ENCODE measurements at places on chromosomes 5 and 9.

- DNase-seq = no peak
Observed at GRCh38 chr5:102874054-102874453, 118.9 kb downstream of the PAM start.

GRCh38 chr5:108312258-108312657, 69.6 kb downstream of the FBXL17 start:
- DNase-seq = no peak

- DNase-seq = no peak
Observed at GRCh38 chr5:147854331-147854730, 22.9 kb upstream of the SPINK1 start.

DNA sequence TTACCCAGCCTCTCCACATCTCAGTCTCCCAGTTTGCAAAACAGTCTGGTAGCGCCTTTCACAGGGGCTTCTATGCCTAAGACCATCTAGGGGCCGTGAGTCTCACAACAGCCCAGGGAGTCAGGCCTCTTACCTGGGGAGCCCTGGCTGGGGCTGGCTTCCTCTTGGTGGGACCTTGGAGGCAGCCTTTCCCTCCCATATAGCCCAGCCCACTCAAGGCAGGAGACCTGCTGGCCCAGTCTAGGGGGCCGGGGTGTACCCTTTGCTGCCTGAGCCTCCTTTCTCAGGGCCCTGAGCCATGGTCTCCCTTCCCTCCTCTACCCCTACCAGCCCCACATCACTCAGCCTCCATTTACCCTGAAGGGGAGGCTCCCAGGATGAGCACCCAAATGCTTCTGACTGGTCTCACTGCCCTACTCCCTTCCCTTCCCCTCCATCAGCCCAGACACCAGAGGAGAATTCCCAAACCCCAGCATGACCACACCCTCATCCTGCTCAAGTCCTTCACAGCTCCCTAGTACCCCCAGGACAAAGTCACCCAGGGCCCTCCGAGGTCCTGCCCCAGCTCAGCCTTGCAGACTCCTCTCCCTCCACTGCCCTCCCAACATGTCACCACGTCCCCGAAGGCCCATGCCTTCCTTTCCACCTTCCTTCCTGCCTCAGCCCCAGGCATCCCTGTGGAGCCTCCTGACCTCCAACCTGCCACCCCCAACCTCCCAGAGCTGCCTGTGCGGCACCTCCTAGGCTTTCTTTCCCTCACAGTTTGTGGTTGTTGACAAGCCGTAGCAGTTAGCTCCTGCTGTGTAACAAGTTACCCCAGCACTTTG, 55.3 kb downstream of the BARX1 start:
- DNase-seq = peak; percentile 65

DNA sequence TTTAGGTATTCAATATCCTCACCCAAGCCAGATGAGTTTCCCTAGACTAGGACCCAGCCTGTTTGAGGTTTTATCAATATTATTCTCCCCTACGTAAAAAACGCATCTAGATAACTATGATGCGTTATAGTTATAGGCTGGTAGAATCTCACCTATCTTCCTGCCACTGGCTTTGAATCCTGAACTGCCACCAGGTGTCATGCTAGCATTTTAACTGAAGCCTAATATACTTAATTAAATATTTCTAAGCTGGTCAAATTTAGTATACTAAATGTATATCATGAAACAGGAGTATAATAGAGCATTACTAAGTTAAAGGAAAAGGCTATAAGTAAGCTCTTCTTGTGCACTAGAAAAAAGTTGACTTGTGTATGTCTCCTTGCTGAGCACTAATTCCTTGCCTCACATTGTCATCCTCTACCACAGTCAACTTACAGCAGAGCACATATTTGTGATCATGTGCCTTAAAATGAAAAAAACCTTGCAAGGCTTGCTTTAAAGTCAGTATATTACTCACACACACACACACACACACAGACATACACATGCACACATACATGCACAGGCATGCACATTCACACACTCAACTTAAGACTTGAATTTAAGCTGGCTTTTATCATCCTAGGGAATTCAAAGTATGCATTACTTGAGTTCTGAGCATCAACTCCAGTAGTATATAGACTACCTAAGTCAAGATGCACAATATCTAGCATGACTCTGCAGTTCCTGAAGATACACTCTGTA, 303.4 kb downstream of the ADGRV1 start:
- no peak for DNase-seq

DNA sequence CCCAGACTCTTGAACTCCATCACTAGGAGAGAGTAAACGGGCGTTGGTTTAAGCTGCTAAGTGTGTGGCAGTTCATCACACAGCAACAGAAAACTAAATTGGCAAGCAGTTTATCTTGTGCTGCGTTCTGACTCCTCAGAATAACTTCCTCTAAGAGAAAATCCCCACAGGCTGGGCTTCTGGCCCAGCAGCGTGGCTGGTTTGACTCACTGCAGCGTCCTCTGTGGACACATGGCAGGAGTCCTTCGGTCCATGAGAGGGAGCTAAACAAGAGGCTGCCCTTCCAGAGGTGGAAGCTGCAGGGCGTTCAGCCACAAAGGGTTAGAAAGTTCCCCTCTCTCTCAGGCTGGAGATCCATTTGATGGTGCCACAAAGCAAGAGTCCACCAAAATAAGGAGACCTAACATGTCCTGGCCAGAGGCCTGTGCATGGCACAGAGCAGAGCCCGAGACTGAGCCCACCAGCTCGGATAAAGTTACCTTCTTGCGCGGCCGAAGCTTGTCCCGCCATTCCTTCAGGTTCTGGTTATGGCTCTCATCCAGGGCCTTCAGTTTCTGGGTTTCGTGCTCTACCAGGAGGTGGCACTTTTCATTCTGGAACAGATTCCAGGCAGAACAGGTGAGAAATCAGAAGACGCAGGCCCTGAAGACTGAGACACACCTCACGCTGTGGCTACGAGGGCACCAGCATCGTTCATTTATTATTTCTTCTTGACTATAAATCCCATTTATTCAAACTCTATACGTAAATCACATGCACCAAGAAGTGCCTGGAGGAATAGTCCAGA, 46.2 kb upstream of the FBXW11 start:
- no peak for DNase-seq

GRCh38 chr5:134656690-134657089, 8.1 kb downstream of the SEC24A start:
- DNase-seq = no peak

GRCh38 chr5:173837654-173838053, 50.5 kb upstream of the CPEB4 start:
- no peak for DNase-seq

DNA sequence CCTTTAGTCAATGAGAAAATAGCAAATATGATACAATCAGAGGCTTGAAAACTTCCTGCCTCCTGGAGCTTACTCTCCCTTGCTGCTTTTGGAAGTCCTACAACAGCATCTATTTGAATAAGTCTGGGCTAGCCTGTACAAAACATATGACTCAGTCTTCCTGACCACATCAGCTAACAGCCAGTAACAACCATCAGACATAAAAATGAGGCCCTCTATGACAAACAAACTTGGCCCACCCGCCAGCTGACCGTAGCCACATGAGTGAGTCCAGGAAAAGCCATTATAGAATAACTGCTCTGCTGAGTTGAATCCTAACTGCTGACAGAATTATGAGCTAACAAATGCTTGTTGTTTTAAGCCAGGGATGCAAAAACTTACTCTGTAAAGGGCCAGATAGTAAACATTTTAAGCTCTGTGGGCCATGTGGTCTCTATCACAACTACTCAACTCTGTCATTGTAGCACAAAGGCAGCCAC, 347.6 kb downstream of the PTPRD start:
- no peak for DNase-seq

- no peak for DNase-seq
Observed at GRCh38 chr9:101566904-101567724, 27.7 kb downstream of the PPP3R2 start.

- DNase-seq = no peak
Observed at GRCh38 chr5:34043099-34043876, at the start of gene C1QTNF3. Gene C1QTNF3 (minus strand): TSS chr5:34043213. CDS start chr5:34043125, 88 bp downstream.

DNA sequence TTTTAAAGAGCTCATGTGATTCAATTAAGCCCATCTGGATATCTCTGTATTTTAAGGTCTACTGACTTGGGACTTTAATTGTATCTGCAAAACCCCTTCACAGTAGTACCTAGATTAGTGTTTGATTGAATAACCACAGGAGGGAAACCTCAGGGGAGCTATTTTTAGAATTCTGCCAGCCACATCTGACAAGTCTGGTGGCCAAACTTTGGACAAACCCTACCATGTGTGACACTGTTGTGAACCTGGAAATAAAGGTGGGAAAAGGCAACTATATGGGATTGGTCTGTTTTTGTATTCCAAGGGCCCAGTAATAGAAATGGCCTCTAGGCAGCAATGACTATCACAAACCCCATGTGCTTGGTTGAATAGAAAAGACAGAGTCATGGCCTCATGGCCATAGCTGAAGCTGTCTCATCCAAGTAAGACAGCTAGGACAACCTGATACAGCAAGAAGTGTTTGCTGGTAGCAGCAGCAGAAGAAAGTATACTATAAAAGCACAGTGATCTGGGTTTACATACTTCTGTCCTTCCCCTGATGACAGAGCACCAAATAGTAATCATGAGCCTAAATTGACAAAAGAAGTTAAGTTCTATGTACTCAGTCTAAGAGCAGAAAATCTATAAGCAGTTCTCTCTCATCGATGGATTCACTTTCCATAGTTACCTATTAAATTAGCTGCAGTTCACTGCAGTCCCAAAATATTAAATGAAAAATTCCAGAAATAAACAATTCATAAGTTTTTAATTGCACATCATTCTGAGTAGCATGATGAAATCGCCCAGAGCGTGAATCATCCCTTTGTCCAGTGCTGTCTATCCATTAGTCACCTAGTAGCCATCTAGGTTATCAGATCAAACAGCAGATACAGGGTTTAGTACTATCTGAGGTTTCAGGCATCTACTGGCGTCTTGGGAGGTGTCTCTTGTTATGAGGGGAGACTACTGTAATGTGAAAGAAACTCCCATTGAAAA, 189.8 kb downstream of the ARHGAP26 start:
- no peak for DNase-seq

DNA sequence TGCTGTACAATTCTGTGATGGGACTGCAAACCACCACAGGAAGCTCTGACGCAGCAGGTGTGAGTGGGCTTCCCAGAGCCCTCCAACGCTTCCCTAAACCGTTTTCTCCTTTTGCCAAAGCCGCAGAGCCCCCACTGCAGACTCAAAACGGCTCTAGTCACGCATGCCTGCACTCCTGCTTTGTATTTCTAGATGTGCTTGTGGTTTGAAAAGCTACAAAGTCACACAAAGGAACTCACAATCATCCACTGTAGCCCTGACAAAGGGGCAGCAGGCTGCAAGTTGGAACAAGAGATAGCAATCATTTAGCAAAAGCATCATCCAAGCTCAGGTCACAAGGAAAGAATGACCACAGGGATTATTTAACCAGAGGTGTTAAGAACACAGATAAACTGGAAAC, 79.3 kb downstream of the PTPN3 start:
- no peak for DNase-seq

DNA sequence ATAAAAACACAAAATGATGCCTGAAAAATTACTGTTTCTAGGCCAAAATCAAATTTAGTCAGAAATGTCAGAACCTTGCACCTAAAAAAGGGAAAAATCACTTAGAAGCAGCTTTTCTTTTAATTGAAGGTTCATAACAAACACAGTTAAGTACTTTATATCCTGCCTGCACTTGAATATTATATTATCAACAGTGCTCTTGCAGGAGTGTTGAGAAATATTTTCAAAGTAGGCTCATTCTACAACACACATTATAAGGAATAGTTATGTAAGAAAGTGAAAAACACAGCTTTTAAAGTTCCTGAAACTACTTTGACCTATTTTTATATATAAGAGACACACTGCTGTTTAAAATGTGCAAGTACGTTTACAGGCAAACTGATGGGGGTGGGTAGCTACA, 8.3 kb downstream of the EDIL3 start:
- DNase-seq = no peak

DNA sequence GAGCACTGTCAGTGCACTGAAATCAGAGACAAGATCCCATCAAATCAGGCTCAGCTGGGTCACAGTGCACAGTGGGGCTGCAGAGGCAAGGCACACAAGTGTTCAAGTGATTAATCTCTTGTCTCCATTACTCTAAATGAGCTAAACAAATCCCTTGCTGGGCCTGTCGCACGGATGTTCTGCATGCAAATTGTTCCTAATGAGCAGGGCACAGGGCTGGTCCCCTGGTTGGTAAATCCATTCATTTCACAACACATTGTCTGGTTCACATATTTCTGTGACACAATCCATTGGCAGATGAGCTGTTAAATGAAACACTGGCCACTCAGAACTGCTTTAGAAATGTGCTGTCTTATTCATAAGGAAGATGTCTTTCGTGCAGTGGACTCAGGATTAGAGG, 167.9 kb upstream of the BRINP1 start:
- DNase-seq = no peak

DNA sequence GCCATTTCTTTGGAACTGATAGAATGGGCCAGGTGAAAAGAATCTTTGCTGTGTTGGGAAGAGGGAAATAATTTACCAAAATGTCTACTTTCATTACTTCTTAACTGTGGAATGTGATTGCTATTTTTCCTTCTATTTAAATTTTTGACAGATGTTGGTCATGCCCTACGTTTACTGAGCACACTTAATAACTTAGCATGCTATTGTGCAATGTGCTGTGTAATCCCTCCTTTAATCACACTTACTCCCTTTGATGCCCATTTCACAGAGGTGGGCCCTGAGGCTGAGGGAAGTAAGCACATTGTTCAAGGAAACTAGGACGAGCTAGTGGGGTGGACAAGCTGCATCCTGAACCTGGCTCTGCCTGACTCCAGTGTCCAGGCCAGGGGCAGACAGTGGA, 47.8 kb upstream of the INSYN2B start:
- no peak for DNase-seq

GRCh38 chr9:119027901-119028699, 341.1 kb downstream of the BRINP1 start:
- DNase-seq = no peak

DNA sequence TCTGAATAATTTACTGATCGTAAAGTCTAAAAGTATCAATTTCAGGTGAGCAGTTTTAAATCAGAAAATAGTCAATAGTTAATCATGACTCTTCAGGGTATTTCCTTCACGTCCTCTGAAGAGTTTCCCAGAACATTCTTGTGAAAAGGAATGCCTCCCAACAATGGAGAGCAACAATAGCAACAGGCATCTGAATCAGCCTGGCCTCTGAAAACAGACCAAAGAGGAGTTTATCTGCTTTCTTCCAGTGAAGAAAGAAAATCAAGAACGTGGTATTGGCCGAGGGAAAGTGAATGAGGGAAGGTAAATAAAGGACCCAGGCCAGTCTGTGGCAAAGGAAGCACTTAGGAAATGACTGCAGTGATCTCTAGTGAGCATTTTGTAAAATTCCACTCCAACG, 26.1 kb upstream of the RASGEF1C start:
- DNase-seq = no peak

DNA sequence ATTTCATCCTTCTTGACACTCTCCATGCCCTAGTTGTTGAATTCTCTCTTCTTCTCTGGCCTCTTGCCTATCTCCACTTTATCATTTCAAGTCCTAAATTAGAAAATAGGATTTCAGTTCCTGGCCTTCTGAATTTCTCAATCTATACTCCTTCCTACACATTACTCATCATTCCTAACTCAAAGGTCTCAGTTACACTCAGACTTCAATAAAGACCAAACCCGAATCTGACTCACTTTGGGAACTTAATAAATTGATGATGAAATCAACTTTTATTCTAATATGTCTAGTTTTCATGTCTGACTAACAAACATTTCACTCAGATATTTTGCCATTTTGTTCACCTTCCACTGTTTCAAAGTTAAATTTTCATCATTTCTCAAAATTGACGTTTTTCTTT, 113.6 kb upstream of the TSLP start:
- DNase-seq = no peak
